Vagina (tissue), 2 donors: ENCODE measurements at places on chromosomes 7 and 10. TPM values are rescaled to one million over a fixed set of nuclear protein-coding genes. Genes with fewer than 3 reads are reported as not detected.

The NEUROD6 gene
- total RNA-seq: not detected

The GFRA1 gene
- total RNA-seq: 57.7 TPM

DNA sequence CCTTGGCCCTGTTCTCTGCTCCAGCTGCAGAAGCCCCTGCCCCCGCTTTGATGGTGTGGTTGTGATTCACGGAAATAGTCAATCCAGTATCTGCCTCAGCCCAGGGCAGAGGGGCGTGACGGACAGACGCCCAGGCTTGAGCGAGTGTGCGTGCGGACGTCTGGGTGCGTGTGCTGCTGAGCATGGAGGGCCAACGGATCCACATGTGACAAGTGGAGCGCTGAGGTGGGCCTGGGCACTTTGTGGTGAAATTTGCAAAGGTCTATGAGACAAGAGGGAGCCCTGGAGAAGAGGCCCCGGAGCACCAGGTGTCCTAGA lies 94.4 kb downstream of the WDR37 start:
- peak; percentile 55 for DNase-seq

- DNase-seq: no peak
Observed at GRCh38 chr10:116079355-116079754, 193.7 kb downstream of the GFRA1 start.

DNA sequence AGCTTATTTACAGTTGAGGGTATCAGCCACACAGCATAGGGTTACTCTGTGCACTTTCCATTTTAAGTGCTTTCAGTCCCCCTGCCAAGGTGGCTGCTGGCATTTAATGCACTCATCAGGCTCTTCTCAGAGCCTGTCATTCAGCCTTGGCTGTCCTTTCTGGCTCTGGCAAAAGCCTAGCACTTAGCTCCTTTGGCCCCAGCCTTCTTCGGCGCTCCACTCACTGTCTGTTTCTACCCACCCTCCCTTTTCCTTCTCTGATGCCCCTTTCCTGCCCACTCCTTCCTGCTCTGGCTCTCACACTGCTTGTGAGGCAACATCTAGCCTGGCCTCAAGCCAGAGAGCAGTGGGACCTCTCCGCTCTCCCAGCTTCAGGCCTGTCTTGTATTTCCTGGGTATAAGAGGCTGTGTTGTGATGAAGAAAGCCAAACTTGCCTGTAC lies 60.2 kb downstream of the WIPF3 start:
- DNase-seq: no peak

GRCh38 chr7:139648391-139648861 lies 124.9 kb downstream of the CLEC2L start:
- DNase-seq: no peak

DNA sequence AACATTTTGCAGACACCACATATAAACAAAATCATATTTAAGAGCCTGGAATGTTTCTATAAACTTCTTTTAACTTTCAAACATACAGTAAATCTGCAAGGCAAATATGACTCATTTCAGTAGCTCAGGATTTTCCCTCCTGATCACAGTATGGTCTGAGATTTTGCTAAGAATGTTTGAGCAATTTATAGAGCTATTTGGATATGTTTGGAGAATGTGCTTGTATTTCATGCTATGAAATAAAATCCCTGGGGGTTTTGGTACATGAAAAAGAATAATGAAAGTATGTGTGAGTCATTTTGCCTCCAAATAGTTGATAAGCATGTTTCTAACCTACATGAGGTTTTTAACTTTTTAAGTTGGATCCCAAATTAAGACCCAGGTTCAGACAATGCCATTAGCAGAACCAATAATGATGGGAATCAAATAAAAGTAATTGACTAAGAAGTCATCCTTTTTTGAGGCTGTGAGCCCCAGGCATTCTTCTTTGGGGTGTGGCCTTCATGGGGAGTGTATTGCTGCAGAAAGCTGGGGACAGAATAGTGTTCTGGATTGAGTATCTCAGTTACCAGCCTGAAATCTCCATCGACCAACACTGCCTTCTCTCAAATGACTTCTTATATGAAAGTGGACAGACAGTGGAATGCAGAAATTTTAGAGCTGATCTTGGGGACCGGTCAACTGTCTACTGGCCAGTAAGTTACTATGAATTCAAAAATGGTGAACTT lies 66.1 kb upstream of the AGBL3 start:
- no peak for DNase-seq

DNA sequence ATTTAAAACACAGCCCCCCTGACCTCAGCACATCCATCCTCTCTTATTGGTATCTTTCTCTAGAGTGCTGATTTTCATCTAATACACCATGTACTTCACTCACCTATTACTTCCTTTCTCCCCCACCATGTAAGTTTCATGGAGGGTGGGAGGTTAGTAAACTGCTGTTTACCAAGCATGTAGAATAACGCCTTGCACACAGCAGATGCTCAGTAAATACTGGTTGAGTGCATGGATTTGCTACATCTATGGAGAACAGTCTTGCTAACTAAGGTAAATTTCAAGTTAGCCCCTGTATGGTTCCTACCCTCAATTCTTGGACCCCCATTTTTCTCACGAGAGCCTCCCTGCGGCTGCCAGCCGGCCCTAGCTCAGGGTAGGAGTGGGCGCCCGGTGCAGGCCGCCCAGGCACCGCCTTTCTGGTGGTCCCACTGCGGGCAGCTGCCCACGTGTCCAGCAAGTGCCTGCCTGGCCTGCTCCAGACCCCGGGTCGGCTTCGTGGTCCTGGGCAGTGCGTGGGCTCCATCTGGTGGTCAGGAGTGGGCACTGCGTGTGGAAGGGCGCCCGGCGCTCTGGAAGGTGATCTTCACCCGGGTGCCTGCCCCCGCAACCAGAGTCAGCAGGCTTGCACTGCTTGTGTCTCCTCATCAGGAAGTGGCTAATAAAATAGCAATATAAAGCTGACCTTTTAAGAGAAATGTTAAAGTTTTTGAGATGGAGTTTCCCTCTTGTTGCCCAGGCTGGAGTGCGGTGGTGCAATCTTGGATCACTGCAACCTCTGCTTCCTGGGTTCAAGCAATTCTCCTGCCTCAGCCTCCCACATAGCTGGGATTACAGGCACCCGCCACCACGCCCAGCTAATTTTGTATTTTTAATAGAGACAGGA lies 63.4 kb upstream of the DNAJB6 start:
- no peak for DNase-seq
